Thoracic aorta (tissue), 2 donors: ENCODE measurements at places on chromosomes 1 and 21.
A peak's percentile ranks its signal among the peaks of the same experiment; 100 is the strongest.

DNA sequence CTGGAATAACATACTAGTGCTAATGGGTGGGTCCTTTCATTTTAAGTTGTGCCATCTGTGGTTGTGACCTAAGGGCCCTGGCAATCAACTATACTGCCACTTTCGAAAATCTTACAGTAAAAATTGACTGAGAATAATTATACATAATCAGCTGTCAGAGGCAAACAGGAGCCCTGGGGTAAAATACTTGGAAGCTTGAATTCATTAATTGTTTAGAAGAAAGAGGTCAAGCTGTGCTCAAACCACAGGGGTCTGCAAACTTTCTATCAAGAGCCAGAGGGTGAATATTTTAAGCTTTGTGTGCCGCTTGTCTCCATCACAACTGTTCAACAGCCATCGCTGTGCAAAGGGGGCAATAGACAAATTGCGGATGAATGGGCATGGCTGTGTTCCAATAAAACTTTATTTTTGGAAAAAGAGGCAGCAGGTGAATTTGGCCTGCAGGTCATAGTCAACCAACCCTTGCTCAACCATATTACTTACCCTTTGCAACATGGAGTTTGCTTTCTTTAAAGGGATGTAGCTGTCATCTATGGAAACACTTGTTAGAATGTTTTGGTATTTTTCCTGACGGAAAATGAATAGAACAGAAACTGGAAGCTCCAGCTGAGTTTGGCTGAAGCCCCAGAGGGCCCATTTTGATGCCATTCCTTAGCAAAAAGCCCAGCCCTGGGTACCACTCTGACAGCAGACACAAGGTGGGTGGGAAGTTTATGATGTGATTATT lies 35.7 kb upstream of the USP1 start:
- no peaks in the 10 kb centered on the region for H3K36me3 ChIP-seq
- no peaks in the 10 kb centered on the region for H3K4me1 ChIP-seq
- no peak overlapping the region for H3K4me3 ChIP-seq
- DNase-seq, result no peak
- no peaks in the 10 kb centered on the region for H3K27me3 ChIP-seq

GRCh38 chr1:152495066-152495675 lies 15.4 kb upstream of the LCE5A start:
- no peaks in the 10 kb centered on the region for H3K27me3 ChIP-seq
- H3K4me1 ChIP-seq, result no peaks in the 10 kb centered on the region
- H3K4me3 ChIP-seq, result no peak overlapping the region

DNA sequence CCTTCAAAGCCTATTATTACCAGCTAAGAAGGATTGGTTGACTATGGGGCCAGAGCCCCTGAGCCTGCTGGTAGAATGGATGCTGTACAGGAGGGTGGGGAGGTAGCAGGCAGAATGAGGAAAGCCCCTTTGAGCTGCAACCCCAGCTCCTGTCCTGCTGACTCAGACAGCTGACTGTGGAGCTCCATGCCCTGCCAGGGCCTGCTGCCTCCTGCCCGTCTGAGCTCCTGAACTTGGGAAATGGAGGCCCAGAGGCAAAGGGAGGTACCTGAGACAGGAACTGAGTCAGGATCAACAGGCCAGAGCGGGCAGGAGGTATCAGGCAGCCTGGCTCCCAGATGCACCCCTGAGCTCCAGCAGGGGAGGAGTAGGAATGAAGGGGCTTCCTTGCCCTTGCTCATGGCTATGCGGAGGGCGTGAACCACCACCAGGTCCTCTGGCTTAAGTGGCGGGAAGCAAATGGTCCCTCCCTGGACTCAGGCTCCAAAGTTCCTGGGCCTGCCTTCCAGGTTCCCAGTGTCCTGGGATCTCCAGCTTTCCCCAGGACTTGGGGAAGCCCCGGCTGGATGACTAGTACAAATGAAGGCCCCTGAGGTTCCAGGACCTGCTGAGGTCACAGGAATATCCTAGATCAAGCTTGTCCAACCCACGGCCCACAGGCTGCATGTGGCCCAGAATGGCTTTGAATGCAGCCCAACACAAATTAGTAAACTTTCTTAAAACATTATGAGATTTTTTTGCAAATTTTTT lies 3.9 kb upstream of the SFN start:
- no peak overlapping the region for H3K4me3 ChIP-seq
- no peak for DNase-seq
- peaks cover 5% of the 10 kb centered on the region for H3K36me3 ChIP-seq
- no peaks in the 10 kb centered on the region for H3K27me3 ChIP-seq
- no peak overlapping the region for H3K27ac ChIP-seq
- peaks cover 3% of the 10 kb centered on the region for H3K4me1 ChIP-seq

- H3K27me3 ChIP-seq, result no peaks in the 10 kb centered on the region
- DNase-seq, result no peak
- H3K27ac ChIP-seq, result no peak overlapping the region
- H3K4me3 ChIP-seq, result no peak overlapping the region
These were observed 487.9 kb downstream of the PTBP2 start for GRCh38 chr1:97209381-97209957.

- no peaks in the 10 kb centered on the region for H3K4me1 ChIP-seq
- DNase-seq, result no peak
- no peak overlapping the region for H3K4me3 ChIP-seq
- H3K27me3 ChIP-seq, result no peaks in the 10 kb centered on the region
- H3K27ac ChIP-seq, result no peak overlapping the region
- H3K36me3 ChIP-seq, result no peaks in the 10 kb centered on the region
These were observed 613.3 kb upstream of the PLXNA2 start for GRCh38 chr1:208857465-208857864.

GRCh38 chr1:38991638-38992411 lies 749 bp downstream of the AKIRIN1 start:
- H3K27ac ChIP-seq, result peak overlapping the region; percentile 93
- peaks cover 27% of the 10 kb centered on the region for H3K4me1 ChIP-seq
- DNase-seq, result no peak
- no peaks in the 10 kb centered on the region for H3K36me3 ChIP-seq
- H3K4me3 ChIP-seq, result peak overlapping the region; percentile 100

DNA sequence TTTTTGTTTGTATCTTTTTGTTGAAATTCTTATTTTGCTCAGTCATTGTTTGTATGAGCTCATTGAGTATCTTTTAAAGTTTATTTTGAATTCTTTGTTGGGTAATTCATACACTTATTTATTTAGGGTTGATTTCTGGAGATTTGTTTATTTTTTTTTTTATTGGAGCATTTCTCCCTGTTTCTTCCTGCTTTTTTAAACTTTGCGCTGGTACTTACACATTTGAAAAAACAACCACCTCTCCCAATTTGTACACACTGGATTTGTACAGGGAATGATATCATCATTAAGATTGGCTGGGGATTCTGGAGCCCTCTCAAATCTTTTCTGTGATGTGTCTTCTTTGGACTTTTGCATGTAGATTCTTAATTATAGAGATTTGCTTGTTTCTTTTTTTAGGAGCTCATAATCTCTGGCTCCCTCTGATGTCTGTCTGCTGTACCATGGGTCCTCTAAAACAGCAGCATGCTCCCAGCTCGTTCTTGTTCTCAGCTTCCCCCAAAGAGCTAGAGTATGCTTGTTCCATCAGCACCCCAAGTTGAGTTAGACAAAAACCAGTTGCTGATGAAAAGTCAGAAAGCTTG lies 310.7 kb downstream of the DUSP10 start:
- H3K4me3 ChIP-seq, result no peak overlapping the region
- DNase-seq, result no peak
- no peaks in the 10 kb centered on the region for H3K4me1 ChIP-seq

GRCh38 chr1:236213534-236213933 lies 68.2 kb downstream of the ERO1B start:
- no peaks in the 10 kb centered on the region for H3K27me3 ChIP-seq
- no peak for DNase-seq
- no peaks in the 10 kb centered on the region for H3K4me1 ChIP-seq
- peaks cover 2% of the 10 kb centered on the region for H3K36me3 ChIP-seq
- H3K27ac ChIP-seq, result no peak overlapping the region

DNA sequence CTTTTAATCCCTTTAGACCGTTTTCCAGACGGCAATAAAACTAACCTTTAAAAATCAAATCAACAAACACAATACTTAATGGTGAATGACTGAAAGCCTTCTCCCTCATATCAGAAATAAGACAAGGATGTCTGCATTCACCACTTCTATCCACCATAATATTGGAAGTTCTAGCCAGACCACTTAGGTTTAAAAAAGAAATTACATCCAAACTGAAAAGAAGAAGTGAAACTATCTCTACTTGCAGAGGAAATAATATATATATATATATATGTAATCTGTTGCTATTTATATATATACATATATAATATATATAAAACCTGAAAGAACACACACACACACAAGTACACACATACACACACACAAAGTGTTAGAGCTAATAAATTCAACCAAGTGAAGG lies 100.4 kb downstream of the BRINP3 start:
- no peaks in the 10 kb centered on the region for H3K4me1 ChIP-seq
- no peaks in the 10 kb centered on the region for H3K27me3 ChIP-seq
- H3K4me3 ChIP-seq, result no peak overlapping the region
- no peak for DNase-seq
- no peak overlapping the region for H3K27ac ChIP-seq

DNA sequence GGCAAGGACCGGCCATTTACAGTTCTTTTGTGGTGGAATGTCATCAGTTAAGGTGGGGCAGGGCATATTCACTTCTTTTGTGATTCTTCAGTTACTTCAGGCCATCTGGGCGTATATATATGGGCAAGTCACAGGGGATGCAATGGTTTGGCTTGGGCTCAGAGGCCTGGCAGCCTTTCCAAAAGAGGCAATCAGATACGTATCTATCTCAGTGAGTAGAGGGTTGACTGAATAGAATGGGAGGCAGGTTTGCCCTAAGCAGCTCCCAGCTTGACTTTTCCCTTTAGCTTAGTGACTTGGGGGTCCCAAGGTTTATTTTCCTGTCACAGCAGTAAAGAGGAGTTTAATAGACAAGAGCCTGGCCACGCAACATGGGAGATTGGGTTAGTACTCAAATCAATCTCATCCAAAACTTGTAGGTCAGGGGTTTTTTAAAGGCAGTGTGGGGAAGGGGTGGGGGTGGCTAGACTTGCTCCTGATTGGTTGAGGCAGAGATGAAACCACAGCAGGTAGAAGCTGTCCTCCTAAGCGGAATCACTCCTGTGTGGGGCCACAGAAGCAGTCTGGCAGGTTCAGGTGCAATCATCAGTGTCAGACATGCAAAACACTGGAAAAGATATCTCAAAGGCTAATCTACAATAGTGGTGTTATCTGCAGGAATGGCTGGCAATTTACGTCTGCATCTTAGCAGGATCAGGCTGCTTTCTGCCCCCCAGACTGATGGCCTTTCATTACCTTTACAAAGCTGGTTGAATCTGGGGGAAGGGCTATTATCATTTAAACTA lies 112.9 kb downstream of the TLR5 start:
- no peak overlapping the region for H3K27ac ChIP-seq
- H3K27me3 ChIP-seq, result no peaks in the 10 kb centered on the region
- H3K36me3 ChIP-seq, result no peaks in the 10 kb centered on the region
- no peak overlapping the region for H3K4me3 ChIP-seq
- no peaks in the 10 kb centered on the region for H3K4me1 ChIP-seq

GRCh38 chr1:230747890-230748800 lies 957 bp downstream of the CAPN9 start:
- H3K27ac ChIP-seq, result no peak overlapping the region
- no peak overlapping the region for H3K4me3 ChIP-seq
- H3K36me3 ChIP-seq, result no peaks in the 10 kb centered on the region
- no peak for DNase-seq

GRCh38 chr1:205319081-205320018 lies 2.2 kb downstream of the NUAK2 start:
- no peaks in the 10 kb centered on the region for H3K36me3 ChIP-seq
- no peak for DNase-seq
- H3K4me3 ChIP-seq, result peak overlapping the region; percentile 39
- H3K27me3 ChIP-seq, result no peaks in the 10 kb centered on the region
- H3K4me1 ChIP-seq, result peaks cover 7% of the 10 kb centered on the region

- no peak for DNase-seq
- H3K4me1 ChIP-seq, result no peaks in the 10 kb centered on the region
- no peaks in the 10 kb centered on the region for H3K27me3 ChIP-seq
These were observed 42.0 kb downstream of the MTR start for GRCh38 chr1:236837115-236837514.

DNA sequence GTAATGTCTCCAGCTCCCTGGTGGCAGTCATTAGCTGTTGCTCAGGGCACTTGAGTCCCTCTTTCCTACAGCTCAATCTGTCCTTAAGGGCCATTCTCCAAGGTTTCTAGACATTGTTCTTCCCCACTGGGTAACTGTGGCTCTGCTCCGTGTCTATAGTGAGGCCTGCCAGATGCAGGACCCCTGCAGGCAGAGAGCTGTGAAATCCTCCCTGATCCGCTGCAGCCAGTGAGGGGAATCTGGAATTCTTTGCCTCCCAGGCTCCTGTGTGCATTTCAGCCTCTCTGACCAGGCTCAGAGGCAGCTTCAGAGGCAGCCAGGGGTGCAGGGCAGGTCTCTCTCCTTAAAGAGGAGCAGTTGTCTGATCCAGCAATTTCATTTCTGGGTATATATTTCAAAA lies 14.4 kb upstream of the IGSF21 start:
- H3K4me3 ChIP-seq, result no peak overlapping the region
- H3K27ac ChIP-seq, result no peak overlapping the region
- no peaks in the 10 kb centered on the region for H3K27me3 ChIP-seq
- peaks cover 3% of the 10 kb centered on the region for H3K4me1 ChIP-seq
- no peak for DNase-seq
- no peaks in the 10 kb centered on the region for H3K36me3 ChIP-seq

DNA sequence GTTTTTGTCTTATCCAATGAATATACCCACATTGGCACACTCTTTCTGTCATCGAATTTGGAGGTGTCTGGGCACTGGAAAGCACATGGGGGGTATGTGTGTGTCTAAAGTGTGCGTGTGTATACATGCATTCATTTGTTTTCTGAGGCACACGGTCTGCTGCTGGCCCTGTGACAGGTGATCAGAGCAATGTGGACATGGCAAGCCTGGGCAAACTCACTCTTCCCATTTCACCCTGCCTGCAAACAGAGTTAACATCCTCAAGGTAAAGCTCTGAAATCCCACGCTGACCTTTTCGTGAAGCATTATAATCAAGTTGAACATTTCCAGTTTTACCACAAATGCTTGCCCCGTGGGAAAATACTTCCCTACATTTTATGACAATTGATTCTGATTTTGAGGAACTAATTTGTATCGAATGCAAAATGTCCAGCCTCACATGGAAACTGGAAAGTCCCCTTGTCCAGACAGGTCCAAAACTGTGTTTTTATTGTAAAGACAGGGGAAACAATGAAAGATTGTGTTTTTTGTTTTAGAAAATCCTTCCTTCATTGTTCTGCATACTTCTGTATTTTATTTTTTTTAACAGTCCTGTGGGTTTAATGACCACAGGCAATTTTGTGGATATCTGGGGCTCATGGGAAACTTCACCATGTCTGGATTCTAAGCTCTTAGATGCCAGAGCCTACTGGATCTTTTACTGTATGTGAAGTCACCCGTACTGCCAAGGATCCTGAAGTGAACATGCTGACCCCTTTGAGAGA lies 160.9 kb downstream of the PBX1 start:
- H3K27me3 ChIP-seq, result no peaks in the 10 kb centered on the region
- no peak overlapping the region for H3K4me3 ChIP-seq
- no peak for DNase-seq
- no peaks in the 10 kb centered on the region for H3K36me3 ChIP-seq
- peaks cover 71% of the 10 kb centered on the region for H3K4me1 ChIP-seq
- H3K27ac ChIP-seq, result no peak overlapping the region

GRCh38 chr1:106480629-106481028 lies 575.8 kb upstream of the PRMT6 start:
- no peaks in the 10 kb centered on the region for H3K27me3 ChIP-seq
- H3K36me3 ChIP-seq, result no peaks in the 10 kb centered on the region
- no peak for DNase-seq
- H3K4me1 ChIP-seq, result no peaks in the 10 kb centered on the region
- H3K4me3 ChIP-seq, result no peak overlapping the region
- no peak overlapping the region for H3K27ac ChIP-seq
